ENCODE measurements at places on chromosomes 7 and 10.

GRCh38 chr10:84190621-84191020 is 3.7 kb upstream of the CDHR1 start:
- no peak for DNase-seq

GRCh38 chr7:98027342-98028033 is 37.5 kb upstream of the OCM2 start:
- no peak for DNase-seq

DNA sequence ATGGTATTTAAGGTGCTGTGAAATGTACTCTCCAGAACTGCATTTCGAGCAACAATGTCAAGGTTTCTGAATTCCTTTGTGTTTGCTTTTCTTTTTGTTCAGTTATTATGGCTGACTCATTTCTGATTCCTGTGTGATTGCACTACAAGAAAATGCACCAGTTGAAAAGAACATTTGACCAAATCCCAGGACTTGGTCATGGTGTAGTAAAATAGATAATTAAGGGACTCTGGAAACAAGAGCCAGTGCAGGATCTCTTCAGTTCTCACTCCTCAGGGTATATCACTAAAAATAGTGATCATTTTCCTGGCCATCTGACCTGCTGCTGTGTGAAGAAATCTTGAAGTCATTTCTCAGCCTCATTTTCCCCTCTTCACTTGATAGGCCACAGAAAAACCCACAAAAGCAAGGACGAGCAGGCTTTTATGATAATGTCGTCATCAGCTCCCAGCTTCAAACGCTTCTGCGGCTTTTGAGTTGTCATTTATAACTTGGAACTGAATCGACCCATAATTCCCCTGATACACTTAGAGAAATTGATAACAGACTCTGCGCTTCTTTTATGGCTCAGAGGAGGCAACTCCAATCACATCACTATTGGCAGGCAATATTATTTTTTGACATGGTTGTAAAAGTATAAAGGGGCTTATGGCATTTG is 274.7 kb downstream of the HDAC9 start:
- no peak for DNase-seq

DNA sequence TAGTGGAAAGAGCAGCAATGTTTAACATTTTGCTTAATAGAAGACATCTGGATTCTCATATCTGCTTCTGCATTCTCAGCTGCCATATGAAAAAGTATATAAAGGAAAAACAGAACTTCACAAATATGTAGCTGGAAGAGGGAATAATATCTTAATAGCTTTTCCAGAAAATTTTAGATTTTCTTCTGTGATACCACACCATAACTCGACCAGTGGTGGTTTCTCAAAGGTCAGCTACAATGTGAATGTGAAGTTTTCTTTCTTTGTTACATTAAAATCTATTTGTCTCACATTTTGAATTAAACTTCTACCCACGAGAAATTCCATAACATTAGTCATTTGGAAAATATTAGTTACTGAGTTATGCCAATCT is 339.8 kb downstream of the PARD3 start:
- DNase-seq, result no peak

- no peak for DNase-seq
Measured at GRCh38 chr7:80216996-80217842, 82.6 kb downstream of the GNAI1 start.

- DNase-seq, result no peak
Measured at GRCh38 chr10:129743738-129744133, 220.3 kb downstream of the EBF3 start.

GRCh38 chr10:113049881-113050280 is 99.8 kb downstream of the TCF7L2 start:
- no peak for DNase-seq

DNA sequence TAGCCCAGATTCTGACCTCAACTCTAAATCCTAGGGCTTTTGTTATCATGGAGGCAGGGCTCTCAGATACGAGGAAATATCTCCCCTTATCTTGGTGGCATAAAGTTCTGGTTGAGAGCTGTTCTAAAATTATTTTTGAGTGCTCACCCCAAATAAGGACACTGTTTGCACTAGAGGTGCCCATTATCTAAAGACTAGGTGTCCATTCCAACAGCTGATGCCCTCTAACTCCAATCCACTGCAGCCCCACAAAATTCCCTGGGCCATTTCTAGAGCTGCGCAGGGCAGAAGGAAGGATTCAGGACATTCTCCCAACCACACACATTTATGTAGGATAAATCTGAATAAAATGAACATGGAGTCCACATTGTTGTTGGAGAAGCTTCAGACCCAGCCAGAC is 301.9 kb downstream of the FGFR2 start:
- no peak for DNase-seq

Measured in CD4-positive, alpha-beta T cell treated with Interleukin-6 for 4 hours (primary cell).